ENCODE measurements at places on chromosomes 11 and 22. TPM values are rescaled to one million over a fixed set of nuclear protein-coding genes. Genes with fewer than 3 reads are reported as not detected.

DNA sequence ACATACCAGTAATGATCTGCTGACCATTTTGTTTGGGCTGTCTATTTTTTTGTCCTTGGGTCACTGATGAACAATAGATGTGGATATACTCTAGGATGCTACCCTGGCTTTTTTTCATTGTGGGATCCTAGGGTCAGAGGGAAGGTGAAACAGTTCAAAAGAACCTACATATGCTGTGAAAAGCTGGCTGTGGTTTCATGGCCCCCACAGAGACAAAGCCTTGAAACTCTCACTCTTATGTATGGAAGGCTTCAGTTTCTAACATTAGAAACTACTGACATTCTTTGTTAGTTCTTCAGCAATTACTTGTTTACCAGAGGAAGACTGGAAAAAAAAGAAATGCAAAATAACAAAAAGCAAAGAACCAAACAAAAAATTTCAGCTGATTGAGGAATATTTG lies 250.7 kb downstream of the FAT3 start:
- H3K4me3 ChIP-seq = no peak overlapping the region
- H3K36me3 ChIP-seq = no peaks in the 10 kb centered on the region
- no peak overlapping the region for H3K27ac ChIP-seq
- DNase-seq = no peak
- no peaks in the 10 kb centered on the region for H3K27me3 ChIP-seq

DNA sequence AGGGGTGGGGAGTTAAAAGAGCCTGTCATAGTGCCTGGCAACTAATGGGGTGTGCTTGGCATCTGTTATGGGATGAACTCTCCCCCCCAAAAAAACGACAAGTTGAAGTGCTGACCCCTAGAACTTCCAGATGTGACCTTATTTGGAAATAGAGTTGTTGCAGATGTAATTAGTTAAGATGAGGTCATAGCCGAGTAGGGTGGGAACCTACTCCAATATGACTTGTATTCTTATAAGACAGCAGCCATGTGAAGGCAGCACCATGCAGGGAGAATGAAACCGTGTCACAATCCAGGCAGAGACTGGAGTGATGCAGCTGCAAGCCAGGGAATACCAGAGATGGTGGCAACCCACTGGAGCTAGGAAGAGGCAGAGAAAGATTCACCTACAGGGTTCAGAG lies 394.5 kb downstream of the TENM4 start:
- no peak for DNase-seq
- H3K27ac ChIP-seq = no peak overlapping the region
- H3K4me1 ChIP-seq = no peaks in the 10 kb centered on the region
- no peaks in the 10 kb centered on the region for H3K36me3 ChIP-seq
- H3K27me3 ChIP-seq = no peaks in the 10 kb centered on the region
- H3K4me3 ChIP-seq = no peak overlapping the region

- H3K4me3 ChIP-seq = no peak overlapping the region
- H3K4me1 ChIP-seq = no peaks in the 10 kb centered on the region
- H3K36me3 ChIP-seq = no peaks in the 10 kb centered on the region
- H3K27ac ChIP-seq = no peak overlapping the region
- no peak for DNase-seq
Measured at GRCh38 chr11:91489989-91490388, 734.6 kb upstream of the FAT3 start.

- no peaks in the 10 kb centered on the region for H3K27me3 ChIP-seq
- no peak overlapping the region for H3K4me3 ChIP-seq
- no peak overlapping the region for H3K27ac ChIP-seq
- H3K4me1 ChIP-seq = no peaks in the 10 kb centered on the region
- no peaks in the 10 kb centered on the region for H3K36me3 ChIP-seq
- no peak for DNase-seq
Measured at GRCh38 chr11:105862736-105863367, 159.2 kb downstream of the MSANTD4 start.

DNA sequence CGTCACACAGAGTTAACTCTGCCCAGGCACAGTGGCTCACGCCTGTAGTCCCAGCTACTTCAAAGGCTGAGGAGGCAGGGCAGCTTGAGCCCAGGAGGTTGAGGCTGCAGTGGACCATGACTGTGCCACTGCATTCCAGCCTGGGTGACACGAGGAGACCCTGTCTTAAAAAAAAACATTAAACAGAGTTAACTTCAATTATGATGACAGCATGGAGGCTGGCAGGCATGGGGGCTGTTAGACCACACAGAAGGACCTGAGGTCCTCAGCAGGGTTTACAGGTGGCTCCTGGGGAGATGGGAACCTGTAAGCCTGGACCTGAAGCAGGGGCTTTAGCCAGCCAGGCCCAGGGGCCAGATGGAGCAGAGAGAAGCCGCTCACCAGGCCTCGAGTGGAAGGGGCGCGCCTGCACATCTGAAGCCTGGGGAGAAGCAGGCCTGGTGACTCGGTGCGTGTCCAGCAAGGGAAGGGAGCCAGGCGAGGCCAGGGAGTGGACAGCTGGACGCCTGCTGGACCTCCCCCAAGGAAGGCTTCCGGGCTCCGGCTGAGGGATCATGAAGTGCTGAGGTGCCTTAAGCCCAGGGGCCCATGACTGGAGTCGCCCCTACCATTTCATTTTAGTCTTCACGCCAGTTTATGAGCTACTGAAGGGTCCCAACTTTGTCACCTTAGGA lies 25.3 kb downstream of the RPUSD4 start:
- no peak for DNase-seq
- no peaks in the 10 kb centered on the region for H3K4me1 ChIP-seq
- H3K27ac ChIP-seq = no peak overlapping the region

- DNase-seq = no peak
- no peak overlapping the region for H3K4me3 ChIP-seq
- no peak overlapping the region for H3K27ac ChIP-seq
- H3K36me3 ChIP-seq = no peaks in the 10 kb centered on the region
Measured at GRCh38 chr11:96024666-96025065, 100.8 kb upstream of the MTMR2 start.

- no peak overlapping the region for H3K4me3 ChIP-seq
- no peaks in the 10 kb centered on the region for H3K36me3 ChIP-seq
- no peaks in the 10 kb centered on the region for H3K27me3 ChIP-seq
- H3K4me1 ChIP-seq = no peaks in the 10 kb centered on the region
- H3K27ac ChIP-seq = no peak overlapping the region
Measured at GRCh38 chr11:69617220-69617619, 23.7 kb upstream of the CCND1 start.

- no peak for DNase-seq
- H3K27ac ChIP-seq = no peak overlapping the region
- no peaks in the 10 kb centered on the region for H3K27me3 ChIP-seq
- no peaks in the 10 kb centered on the region for H3K36me3 ChIP-seq
- H3K4me3 ChIP-seq = no peak overlapping the region
Measured at GRCh38 chr11:9528573-9529333, 44.7 kb upstream of the WEE1 start.

- H3K4me1 ChIP-seq = no peaks in the 10 kb centered on the region
- no peaks in the 10 kb centered on the region for H3K36me3 ChIP-seq
- H3K27me3 ChIP-seq = no peaks in the 10 kb centered on the region
- no peak overlapping the region for H3K27ac ChIP-seq
Measured at GRCh38 chr11:18987454-18988231, 48.4 kb upstream of the MRGPRX1 start.

- DNase-seq = no peak
- no peak overlapping the region for H3K27ac ChIP-seq
- no peaks in the 10 kb centered on the region for H3K27me3 ChIP-seq
- no peak overlapping the region for H3K4me3 ChIP-seq
Measured at GRCh38 chr22:42939941-42940653, 74.9 kb downstream of the PACSIN2 start.

DNA sequence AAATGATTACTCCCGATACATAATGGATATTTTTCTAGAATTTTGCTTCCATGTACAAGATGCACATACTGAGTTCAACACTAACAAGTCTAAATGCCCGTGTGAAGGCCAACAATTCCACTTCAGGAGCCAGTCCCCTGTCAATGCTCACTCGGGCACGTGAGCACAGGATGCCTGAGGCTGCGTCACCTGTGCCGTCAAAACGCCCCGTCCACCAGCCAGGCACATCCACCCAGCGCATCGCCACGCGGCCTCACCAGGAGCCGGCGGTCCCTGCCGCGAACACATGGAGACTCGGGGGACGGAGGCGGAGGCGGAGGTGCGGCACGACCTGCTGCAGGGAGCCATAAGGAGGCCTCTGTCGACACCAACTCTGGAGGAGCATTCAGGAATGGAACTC lies 9.8 kb downstream of the TOLLIP start:
- no peak for DNase-seq
- H3K36me3 ChIP-seq = peaks cover 32% of the 10 kb centered on the region
- H3K27me3 ChIP-seq = no peaks in the 10 kb centered on the region
- no peaks in the 10 kb centered on the region for H3K4me1 ChIP-seq
- no peak overlapping the region for H3K27ac ChIP-seq

GRCh38 chr11:18383388-18384156 lies 10.8 kb upstream of the LDHA start:
- H3K27me3 ChIP-seq = no peaks in the 10 kb centered on the region
- peaks cover 21% of the 10 kb centered on the region for H3K4me1 ChIP-seq
- peak overlapping the region; percentile 49 for H3K4me3 ChIP-seq
- H3K36me3 ChIP-seq = no peaks in the 10 kb centered on the region
- DNase-seq = peak; percentile 71

- H3K36me3 ChIP-seq = no peaks in the 10 kb centered on the region
- no peaks in the 10 kb centered on the region for H3K4me1 ChIP-seq
- no peak overlapping the region for H3K4me3 ChIP-seq
- peaks cover 6% of the 10 kb centered on the region for H3K27me3 ChIP-seq
- DNase-seq = no peak
- no peak overlapping the region for H3K27ac ChIP-seq
Measured at GRCh38 chr11:35363246-35363801, 56.0 kb downstream of the SLC1A2 start.

GRCh38 chr22:45284705-45285262 lies at the start of gene UPK3A:
TSS of gene UPK3A (plus strand) at chr22:45284949. CDS start at chr22:45285014, 65 bp downstream.
- no peaks in the 10 kb centered on the region for H3K36me3 ChIP-seq
- H3K27ac ChIP-seq = no peak within 1 kb of the TSS
- DNase-seq = peak; percentile 59
- H3K4me3 ChIP-seq = peak within 1 kb of the TSS; percentile 46

DNA sequence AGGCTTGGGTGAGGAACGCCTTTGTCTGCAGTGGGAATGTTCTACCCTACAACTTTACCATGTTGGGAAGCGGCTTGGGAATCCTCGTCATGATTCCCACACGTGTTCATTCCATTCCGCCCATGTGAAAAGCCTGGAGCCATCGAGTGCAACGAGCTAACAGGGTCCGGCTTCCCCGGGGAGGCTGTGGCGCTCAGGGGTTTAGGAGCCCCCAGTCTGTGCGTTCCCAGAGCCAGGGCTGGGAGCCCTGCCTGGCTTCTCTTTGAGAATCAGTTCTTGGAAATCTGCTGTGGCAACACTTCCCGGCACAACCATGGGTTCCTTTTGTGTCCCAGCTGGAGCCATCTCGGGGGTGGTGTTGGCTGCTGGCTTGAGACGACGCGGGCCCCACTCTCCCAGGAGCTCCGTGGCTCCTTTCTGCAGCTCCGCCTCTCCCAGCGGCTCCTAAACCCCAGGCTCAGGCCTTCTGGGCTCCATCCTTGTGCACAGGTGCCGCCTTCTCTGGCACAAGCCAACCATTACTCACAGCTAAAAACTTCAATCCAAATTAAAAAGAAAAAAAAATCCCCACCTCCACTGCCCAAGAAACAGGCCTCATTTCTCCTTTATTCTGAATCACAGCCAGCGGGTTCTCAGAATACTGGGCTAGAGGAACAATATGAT lies 18.7 kb upstream of the PPFIA1 start:
- no peaks in the 10 kb centered on the region for H3K36me3 ChIP-seq
- no peak overlapping the region for H3K27ac ChIP-seq
- H3K4me1 ChIP-seq = no peaks in the 10 kb centered on the region
- no peak for DNase-seq

GRCh38 chr11:121418625-121419114 lies 33.4 kb upstream of the SORL1 start:
- no peaks in the 10 kb centered on the region for H3K27me3 ChIP-seq
- DNase-seq = no peak
- H3K27ac ChIP-seq = peak overlapping the region; percentile 48
- peak overlapping the region; percentile 19 for H3K4me3 ChIP-seq

- H3K27me3 ChIP-seq = no peaks in the 10 kb centered on the region
- H3K4me3 ChIP-seq = no peak overlapping the region
- no peak for DNase-seq
Measured at GRCh38 chr11:43933608-43934551, 8.6 kb upstream of the C11orf96 start.

DNA sequence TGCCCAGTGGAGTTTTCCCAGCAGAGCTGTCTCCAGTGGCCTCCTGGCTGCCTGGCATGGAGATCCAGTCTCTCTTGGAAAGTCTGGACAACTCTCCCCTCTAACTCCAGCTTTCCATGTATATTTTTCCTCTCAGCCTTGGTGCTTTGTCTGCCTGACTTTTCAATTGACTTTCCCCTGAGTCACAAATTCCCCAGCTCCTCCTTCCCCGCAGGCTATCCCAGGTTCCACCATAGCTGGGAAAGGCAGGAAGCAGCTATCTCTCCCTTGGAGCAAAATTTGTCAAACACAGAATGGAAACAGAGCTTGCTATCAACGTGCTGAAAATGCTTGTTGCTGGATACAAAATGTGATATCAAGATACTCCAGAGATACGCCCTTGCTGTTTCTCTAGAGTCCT lies 384.8 kb downstream of the TMEM135 start:
- H3K27ac ChIP-seq = no peak overlapping the region
- no peak overlapping the region for H3K4me3 ChIP-seq
- no peak for DNase-seq
- H3K36me3 ChIP-seq = no peaks in the 10 kb centered on the region

- no peak overlapping the region for H3K4me3 ChIP-seq
- no peaks in the 10 kb centered on the region for H3K4me1 ChIP-seq
- DNase-seq = no peak
- H3K27me3 ChIP-seq = no peaks in the 10 kb centered on the region
Measured at GRCh38 chr11:82191695-82192094, 542.0 kb downstream of the FAM181B start.

GRCh38 chr11:119533921-119534736 lies 111.2 kb upstream of the THY1 start:
- no peak overlapping the region for H3K27ac ChIP-seq
- H3K27me3 ChIP-seq = no peaks in the 10 kb centered on the region
- no peak overlapping the region for H3K4me3 ChIP-seq
- no peaks in the 10 kb centered on the region for H3K4me1 ChIP-seq

CD248 gene
- 10.6 TPM for polyA plus RNA-seq

SCN4B gene
- not detected for polyA plus RNA-seq

STK33 gene
- not detected for polyA plus RNA-seq

YPEL4 gene
- 0.15 TPM for polyA plus RNA-seq

LARGE2 gene
- 0.24 TPM for polyA plus RNA-seq

RHOD gene
- polyA plus RNA-seq = 1.3 TPM

FOLR2 gene
- not detected for polyA plus RNA-seq

ISX gene
- not detected for polyA plus RNA-seq

OR4D5 gene
- polyA plus RNA-seq = not detected

All from naive thymus-derived CD4-positive, alpha-beta T cell (primary cell).